ENCODE measurements at places on chromosomes 2 and 18. TPM values are rescaled to one million over a fixed set of nuclear protein-coding genes. Genes with fewer than 3 reads are reported as not detected.

DUSP2 gene
- polyA plus RNA-seq: 3.1 TPM

MAP3K19 gene
- polyA plus RNA-seq: not detected

GPR55 gene
- polyA plus RNA-seq: 0.20 TPM

PARD3B gene
- polyA plus RNA-seq: 3.3 TPM

TMEM178A gene
- polyA plus RNA-seq: 0.23 TPM

FAM110C gene
- polyA plus RNA-seq: not detected

FBXO11 gene
- 14.2 TPM for polyA plus RNA-seq

RAPGEF4 gene
- 0.22 TPM for polyA plus RNA-seq

LBH gene
- 162 TPM for polyA plus RNA-seq

SLC5A7 gene
- polyA plus RNA-seq: not detected

Measured in GM23248 (cell line).